ENCODE measurements at places on chromosomes 5 and 9.

DNA sequence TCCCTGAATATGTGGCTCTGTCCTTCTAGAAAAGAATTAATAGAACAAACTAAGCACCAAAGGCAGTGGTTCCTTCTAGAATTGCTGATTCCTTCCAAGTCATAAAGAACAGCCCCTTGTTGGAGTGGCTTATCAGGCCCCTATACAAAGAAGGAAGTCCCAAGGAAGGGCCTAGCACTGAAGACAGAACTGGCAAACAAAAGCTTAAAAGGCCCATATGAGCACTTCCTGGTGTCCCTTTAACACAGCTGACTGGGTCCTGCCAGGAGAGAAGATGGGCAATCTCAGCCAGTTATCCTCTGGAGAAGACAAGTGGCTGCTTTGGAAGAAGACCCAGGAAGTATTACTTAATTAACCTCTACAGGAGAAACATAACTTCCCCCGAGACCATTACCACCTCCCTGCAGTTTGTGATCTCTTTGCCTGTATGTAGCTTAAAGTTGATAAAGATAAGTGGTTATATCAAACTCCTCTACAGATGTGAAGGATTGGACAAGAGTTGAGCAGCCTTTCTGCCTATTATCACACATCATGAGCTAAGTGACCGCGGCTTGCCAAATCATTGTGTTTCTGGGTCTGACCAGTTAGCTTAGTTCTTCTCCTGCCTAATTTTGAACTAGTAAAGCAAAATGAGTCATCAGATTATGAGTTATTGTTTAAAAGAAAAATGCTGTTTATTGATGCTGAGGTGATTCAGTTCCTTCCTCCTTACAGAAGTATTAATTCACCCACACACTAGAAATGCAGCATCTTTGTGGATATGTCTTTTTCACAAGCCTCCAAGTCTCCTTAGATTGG is 13.3 kb upstream of the STING1 start:
- no peak for DNase-seq

GRCh38 chr5:95090774-95091173 is 194.1 kb downstream of the MCTP1 start:
- DNase-seq: no peak

GRCh38 chr5:58462623-58463230 is 2.8 kb upstream of the PLK2 start:
- DNase-seq: peak; percentile 48

DNA sequence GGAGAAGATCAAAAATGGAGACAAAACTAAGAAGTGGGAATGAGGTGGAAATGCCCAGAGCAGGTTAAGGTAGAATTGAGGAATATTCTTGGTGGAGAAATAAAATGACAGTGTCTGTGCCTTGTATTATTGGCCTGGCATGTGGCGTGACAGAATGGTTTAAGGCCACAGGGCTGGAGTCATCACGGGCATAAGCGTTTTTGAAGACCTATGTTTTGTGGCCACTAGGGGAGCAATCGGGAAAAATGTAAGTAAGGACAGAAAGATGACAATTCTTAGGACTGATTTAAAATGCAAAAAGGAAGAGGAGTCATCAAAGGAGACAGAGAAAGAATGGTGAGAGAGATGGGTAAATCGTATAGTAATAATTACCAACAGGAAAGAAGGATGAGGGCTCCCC is 72.2 kb upstream of the EPB41L4A start:
- no peak for DNase-seq

Data from memory B cell (primary cell).